ENCODE measurements at places on chromosomes 2 and 18.

- DNase-seq, result no peak
Measured at GRCh38 chr18:8779251-8779650, 73.9 kb downstream of the MTCL1 start.

GRCh38 chr2:238908960-238909951, 61.4 kb downstream of the TWIST2 start:
- no peak for DNase-seq

GRCh38 chr18:24810561-24811305, 350.3 kb downstream of the HRH4 start:
- DNase-seq, result no peak

GRCh38 chr18:44826418-44827259, 146.0 kb downstream of the SETBP1 start:
- no peak for DNase-seq

- DNase-seq, result no peak
Measured at GRCh38 chr2:238096311-238097011, 3.7 kb upstream of the ESPNL start.

- DNase-seq, result no peak
Measured at GRCh38 chr2:197215748-197216360, 94.7 kb downstream of the ANKRD44 start.

GRCh38 chr2:120441744-120442471, 96.0 kb downstream of the INHBB start:
- DNase-seq, result no peak

- DNase-seq, result no peak
Measured at GRCh38 chr2:207409517-207409916, 120.2 kb upstream of the CREB1 start.

GRCh38 chr18:59052965-59053820, 86.5 kb upstream of the SEC11C start:
- DNase-seq, result no peak

DNA sequence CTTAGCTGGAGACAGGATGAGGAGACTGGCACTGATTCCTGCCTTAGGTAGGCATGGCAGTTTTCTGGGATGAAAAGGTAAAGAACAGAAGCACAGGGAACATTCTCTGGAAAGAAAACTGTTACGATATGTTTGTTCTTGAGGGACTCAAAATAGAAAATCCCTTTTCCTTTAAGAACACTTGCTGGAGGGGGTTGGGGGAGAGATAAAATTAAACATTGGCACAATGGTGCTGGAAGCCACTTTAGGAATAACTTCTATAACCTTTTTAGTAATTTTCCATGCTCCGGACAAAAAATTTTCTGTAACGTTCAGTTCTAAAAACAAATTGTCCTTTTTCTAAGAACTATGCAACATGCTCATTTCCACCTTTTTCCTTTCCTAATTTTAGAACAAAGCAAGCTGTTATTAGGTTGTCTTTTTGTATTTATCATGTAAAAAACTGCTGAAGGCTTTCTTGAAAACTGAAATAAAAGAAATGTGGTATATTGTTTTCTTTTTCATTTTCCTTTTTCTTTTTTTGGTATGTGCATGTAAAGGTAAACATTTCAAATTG, 343.8 kb downstream of the EPHA4 start:
- no peak for DNase-seq

- DNase-seq, result no peak
Measured at GRCh38 chr2:157501026-157501425, 57.1 kb upstream of the CYTIP start.

DNA sequence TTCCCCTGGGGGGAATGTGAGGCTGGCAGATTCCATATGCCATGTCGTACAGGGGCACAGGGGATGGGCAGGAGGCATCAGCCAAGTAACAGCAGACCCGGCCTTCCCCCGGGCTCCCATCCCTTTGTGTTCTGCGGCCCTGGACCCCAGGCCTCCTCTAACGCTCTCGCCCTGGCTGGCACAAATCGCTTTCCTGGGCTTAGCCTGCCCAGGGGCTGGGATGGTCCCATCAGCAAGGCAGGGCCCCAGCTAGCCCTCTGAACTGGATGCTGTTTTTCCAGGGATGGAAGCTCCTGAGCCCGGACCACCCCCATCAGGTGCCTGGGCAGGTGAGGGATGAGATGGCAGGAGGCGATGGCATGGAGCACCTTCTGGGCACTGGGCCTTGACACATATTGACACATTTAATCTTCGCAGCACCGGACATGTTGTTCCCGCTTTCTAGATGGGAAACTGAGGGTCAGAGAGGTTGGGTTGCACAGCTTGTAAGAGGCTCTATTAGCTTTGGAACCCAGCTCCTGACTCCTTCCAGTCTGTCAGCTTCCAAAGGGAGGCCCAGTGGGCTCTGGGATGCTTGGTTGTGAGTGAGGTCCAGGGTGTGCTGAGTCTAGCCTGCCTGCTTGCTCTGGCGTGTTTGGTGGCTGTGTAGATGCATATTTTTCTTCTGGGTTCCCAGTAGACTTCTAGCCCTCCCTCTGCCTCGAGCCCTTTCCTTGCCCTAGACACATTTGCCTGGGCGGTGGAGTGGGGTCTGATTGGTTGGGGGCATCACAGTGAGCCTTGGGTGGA, 40.3 kb downstream of the GLI2 start:
- DNase-seq, result no peak

GRCh38 chr2:46365913-46366667, 68.9 kb downstream of the EPAS1 start:
- DNase-seq, result no peak

- no peak for DNase-seq
Measured at GRCh38 chr2:156818944-156819343, 382.8 kb downstream of the GPD2 start.

DNA sequence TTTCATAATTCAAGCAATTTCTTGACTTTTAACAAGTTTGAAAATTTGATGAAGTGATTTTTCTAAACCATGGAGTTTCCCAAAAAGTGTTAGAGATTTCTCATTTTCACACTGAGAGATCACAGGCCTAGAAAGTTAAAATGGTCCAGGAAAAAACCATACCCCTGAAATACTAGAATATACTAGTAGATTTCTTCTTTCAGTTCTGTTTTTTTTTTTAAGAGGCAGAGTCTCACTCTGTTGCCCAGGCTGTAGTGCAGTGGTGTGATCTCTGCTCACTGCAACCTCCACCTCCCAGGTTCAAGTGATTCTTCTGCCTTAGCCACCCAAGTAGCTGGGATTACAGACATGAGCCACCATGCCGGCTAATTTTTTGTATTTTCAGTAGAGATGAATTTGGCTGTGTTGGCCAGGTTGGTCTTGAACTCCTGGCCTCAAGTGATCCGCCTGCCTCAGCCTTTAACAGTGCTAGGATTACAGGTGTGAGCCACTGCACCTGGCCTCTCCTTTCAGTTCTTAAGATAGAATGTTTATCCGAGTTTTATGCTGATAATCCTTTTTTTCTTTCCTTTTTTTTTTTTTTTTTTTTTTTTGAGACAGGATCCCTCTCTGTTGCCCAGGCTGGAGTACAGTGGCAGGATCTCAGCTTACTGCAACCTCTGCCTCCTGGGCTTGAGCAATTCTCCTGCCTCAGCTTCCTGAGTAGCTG, 14.4 kb downstream of the MTHFD2 start:
- no peak for DNase-seq

GRCh38 chr2:227010433-227010832, 153.6 kb downstream of the COL4A4 start:
- DNase-seq, result no peak

GRCh38 chr18:56139372-56139771, 499.0 kb downstream of the TXNL1 start:
- no peak for DNase-seq

DNA sequence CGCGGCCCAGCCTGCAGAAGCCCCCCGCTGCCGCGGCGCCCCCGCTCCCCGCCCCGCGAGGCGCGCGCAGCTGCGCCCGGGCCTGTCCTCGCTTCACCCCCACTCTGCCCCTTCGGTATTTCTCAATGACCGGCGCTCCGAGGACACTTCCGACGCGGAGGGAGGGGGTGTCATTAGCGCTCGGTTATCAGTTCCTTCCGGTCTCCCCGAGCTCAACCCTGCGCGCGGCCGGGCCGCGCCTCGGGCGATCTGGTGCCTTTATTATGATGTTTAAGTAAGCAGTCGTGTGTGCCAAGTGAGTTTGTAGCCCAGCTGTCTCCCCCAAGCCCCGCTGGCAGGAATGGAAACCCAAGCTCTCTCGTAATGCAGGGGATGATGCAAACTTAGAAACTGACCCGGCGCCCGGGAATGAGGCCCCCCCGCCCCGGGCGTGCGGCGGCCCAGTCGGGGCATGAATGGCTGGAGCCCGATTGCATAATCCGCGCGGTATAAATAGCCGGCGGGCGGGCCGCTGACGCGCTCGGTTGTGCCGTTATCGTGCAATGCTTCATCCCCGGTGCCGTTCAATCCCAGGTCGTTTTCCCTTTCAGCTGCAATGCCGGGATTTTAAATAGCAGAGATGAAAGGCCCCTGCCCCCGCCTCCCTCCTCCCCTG, 3.9 kb upstream of the SPRED2 start:
- DNase-seq, result peak; percentile 20

DNA sequence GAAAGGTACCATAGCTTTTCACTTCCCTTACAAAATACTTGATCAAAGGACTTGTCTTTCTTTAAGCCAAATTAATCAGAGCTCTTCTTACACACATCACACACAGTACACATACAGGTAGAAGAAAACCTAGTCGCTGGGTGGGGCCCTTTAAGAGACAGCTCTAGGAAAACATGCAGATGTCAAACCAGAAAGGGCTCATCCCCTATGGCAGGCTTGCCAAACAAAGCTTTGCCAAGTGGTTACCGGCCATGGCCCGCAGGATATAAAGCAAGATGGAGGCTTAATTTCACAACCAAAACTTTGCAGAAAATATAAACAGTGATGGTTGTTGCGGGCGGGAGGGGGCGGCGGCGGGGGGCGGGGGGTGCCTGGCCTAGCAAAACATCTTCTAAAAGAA, 2156.0 kb upstream of the PIK3C3 start:
- DNase-seq, result no peak

GRCh38 chr2:113160962-113161361, 12.8 kb upstream of the PSD4 start:
- no peak for DNase-seq

DNA sequence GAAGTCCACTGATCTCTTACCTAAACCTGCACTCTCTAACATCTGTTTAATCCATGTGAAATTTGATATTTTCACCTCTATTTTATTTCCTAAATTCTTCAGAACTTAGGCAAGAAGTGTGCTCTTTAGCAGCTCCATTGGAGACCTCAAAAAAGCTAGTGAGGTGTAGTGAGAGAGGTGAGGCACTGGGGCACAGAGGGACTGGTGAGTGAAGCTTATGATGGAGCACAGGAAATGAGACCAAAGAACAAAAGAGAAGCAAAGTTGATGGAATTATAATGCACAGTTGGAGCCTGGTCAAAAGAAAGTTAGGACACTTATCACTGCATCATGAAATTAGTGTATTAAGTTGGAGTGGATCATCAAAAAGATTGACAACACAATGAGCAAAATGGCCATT, 1050.7 kb upstream of the NRXN1 start:
- DNase-seq, result no peak

DNA sequence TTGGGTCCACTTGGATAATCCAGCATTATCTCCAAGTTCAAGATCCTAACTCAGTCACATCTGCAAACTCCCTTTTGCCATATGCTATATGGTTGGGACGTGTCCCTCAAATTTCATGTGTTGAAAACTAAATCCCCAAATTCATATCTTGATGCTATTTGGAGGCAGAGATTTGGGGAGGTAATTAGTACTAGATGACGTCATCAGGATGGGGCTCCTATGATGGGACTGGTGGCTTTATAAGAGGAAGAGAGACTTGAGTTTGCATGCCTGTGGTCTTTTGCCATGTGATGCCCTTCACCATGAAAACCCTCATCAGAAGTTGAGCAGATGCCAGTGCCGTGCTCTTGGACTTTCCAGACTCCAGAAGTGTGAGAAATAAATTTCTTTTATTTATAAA, 16.8 kb upstream of the SMAD4 start:
- DNase-seq, result no peak

DNA sequence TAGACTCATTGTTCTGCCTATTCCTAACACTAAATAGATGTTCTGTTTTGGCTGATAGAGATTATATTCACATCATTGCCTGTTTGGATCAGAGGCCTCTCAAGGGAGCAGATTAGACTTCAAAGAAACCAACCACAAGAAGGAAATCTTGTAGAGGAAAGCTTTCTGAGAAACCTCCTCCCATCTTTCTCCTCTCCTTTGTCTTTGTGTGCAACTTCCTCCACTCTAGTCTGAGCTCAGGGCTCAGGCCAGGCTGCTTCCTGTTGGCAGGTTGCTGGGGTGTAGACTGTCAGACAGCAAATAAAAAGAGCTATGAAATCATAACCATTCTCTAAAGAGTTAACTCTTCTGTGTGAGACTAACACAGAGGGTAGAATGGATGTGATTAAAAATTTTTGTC, 113.0 kb downstream of the TGFA start:
- DNase-seq, result peak; percentile 26

GRCh38 chr2:219752726-219753125, 125.3 kb downstream of the SLC4A3 start:
- no peak for DNase-seq

DNA sequence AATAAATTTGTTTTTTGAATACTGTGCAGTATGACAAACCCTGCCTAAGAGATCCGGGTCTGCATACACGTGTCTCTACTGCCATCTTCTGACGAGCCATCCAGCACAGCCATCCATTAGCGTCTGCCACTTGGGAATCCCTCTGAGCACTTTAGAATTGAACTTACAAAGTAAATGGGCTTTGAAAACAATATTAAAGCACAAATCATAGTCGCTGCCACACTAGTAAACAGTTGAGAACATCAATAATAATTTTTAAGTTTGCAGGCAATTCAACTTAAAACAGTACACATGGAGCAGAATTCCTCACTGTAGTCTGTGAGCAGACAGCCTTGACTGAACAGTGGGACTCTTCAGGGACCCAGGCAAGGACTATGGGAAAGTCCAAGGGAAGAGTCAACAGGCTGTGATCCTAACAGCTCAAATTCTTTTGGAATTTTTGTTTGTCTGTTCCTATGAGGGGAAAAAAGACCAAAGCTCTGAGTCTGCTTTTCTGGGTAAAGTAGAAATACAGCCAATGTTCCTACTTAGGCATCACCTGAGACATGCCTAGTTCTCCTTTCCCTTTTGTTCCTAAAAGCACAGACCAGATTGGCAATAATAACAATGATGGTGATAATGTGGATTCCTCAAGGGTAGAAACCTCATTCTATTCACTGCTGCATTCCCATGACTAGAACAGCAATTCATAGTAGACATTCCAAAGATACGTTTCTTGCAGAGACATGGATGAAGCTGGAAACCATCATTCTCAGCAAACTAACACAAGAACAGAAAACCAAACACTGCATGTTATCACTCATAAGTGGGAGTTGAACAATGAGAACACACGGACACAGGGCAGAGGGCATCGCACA, 92.9 kb downstream of the MREG start:
- peak; percentile 18 for DNase-seq

GRCh38 chr2:240622531-240623235, 2.6 kb upstream of the GPR35 start:
- DNase-seq, result peak; percentile 47
